ENCODE measurements at places on chromosomes 11 and 22.

DNA sequence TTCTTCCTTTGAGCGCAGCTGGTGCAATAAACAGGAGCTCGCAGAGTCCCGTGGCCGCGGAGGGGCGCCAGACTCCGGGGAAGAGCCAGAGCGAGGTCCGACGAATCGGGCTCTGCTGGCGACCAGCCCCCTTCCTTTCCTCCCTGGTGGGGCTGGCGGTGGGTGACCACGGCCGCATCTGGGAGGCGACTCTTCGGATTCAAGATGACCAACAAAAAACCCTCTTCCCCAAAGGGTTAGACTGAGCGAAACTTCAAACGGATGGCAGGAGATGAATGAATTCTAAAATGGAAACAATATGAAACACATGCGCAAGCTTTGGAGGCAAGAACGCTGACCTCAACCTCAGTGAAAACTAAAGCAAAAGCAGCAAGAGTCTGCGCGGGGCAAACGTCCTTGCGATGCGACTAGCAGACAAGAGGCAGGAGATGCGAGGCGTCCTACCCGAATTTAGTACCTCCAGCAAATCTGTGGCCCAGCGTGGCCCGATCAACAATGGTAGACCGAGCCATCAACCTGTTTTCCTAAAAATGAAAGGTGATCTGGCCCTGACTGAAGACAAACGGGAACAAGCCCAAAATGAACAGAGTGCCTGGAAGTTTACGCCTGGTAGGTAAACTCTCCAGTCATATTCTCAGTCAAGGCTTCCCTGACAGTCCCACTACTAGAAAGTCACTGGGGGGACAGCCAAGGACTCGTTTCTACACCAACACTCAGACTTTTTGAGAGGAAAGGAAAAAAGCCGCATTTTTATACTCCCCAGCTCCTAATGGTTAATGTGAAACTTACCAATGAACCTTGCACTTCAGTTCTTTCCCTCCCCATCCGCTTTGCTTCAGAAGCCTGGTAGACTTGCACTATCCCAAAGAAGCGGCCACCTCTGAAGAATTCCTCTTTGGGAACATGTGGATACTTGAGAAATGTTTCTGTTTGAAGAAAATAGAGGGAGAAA lies 11.6 kb downstream of the MMP3 start:
- DNase-seq: no peak

- DNase-seq: no peak
Measured at GRCh38 chr22:46336119-46337078, 885 bp downstream of the TRMU start.

DNA sequence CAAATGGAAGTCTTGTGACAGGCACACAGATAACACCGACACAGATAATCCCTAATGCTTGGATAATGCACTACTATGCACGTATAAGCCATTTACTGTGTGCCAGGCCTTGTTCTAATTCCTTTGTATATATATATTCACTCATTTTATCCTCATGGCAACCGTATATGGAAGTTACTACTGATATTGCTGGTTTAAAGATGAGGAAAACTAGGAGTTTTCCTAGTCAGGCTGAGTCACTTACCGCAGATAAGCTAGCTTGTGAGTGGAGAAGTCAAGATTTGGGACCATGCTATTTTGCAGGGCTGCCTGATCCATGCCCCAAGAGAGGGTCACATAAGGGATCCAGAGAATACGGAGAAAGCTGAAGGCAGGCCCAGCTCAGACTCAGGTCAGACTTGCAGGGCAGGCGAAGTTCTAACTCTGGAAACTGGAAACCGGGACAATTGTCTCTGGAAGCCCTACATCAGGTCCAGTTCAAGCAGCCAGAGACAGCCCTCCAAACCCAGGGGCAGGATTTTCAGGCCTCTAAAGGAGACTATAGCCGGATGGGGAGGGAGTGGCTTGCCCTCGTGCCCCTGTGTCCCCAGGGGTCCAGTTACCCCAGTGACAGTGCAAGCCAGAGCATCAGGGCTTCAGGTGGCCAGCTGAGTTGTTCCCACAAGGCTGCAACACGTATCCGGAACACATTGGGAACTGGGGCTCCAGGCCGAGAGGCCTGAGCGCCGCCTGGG lies 534.8 kb downstream of the INSC start:
- no peak for DNase-seq

DNA sequence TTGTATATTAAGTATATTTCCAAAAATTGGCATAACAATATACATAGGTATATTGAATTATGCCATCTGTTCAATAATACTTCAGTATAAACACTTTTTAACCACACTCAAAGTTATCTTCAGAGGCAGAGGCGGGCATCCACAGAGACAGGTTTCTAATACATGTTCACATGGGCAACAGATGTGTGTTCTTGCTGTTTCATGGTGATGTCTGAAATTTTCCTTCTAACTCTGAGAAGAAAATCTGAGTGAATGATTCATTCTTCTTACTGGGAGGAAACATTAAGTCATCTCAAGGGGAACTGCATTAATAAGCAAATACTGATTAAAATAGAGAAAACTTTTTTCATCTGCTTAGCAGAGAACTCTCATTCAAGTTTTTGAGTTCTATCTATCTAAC lies 1074.5 kb downstream of the LRRC4C start:
- DNase-seq: no peak

DNA sequence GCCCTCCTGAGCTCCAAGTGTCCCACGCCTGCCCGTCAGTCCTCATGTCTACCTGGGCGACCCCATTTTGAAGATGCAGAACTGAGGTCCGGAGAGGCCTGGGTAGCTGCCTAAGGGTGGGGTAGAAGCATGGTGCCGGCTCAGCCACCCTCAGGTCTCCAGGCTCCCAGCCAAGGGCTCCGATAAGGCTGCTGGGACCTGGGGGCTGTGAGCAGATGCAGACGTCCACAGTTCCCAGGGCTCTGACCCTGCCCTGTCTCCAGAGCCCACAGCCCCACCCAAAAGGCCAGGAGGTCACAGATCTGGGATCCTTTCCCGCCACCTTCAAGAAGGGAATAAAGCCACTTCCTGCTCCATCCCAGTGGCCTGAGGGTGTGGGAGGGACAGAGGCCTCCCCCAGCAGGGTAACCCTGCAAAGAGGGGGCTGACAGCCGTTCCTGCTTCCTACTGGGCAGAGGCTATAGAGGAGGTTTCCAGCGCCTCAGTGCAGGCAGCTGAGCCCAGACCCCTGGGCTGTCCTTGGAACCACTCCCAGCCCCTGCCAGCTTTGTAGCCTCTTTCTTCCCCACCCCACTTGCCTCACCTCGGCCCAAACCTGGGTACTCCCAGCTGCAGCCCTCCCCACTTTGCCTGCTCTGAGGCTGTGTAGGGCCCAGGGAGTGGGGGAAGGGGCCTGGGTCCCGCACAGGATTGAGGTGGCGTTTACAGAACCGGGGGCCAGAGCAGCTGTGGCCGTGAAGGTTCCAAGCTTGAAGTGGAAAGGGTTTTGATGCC lies 85.5 kb downstream of the CDKN1C start:
- DNase-seq: no peak

DNA sequence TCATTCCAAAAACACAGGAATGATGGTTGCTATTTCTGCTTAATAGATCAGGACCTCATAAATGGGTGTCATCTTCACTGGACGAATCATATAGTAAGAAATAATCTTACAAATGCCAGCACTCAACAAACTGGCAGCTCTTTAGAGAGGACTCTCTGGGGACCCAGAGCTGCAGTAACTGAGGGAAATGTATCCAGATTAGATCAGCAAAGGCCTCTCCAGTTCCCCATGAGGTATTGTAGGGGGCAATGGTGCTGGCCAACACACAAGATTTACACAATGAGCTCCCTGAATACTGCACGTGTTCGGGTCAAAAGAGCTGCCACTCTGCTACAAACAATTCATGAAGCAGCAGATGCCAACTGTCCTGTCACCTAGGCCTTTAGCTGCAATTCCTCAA lies 110.2 kb downstream of the RBFOX2 start:
- DNase-seq: peak; percentile 10

GRCh38 chr22:26447584-26448329 lies 18.7 kb downstream of the ASPHD2 start:
- DNase-seq: no peak

DNA sequence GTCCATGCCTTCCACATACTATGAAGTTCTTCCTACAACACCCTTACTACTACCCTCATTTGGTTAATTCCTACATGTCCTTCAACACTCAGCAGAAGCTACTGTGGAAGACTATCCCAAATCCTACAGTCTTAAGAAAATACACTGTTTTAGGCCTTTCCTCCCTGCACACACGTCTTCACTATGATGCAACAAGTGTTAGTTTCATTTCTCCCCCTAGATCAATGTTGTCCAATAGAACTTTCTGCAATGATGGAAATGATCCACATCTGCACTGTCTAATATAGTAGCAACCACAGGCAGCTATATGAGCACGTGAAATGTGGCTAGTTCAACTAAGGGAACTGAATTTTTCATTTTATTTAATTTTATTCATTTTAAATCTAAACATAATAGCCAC lies 46.7 kb upstream of the CCDC34 start:
- no peak for DNase-seq

Measured in midbrain (tissue), 1 donor.